ENCODE measurements at places on chromosomes 2 and 18.

- DNase-seq, result no peak
Measured at GRCh38 chr2:127426501-127427354, 8.5 kb downstream of the PROC start.

GRCh38 chr2:225108805-225109204 lies 66.5 kb upstream of the DOCK10 start:
- no peak for DNase-seq

GRCh38 chr2:144541396-144541795 lies 21.5 kb upstream of the ZEB2 start:
- DNase-seq, result no peak

DNA sequence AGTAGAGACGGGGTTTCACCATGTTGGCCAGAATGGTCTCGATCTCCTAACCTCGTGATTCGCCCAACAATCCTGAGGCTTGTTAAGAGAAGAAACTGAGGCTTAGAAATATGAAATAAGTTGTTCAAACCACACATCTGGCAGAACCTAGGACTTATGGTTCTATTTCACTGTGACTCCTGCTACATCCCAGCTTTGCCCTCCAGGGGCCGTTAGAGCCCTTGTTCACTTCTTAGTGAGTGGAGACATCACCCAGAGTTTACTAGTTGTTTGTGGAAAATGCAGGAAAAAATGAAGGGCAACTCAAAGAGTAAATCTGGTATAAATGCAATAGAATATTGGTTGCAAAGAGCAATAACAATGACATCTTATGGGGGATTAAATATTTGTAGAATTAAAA lies 43.9 kb downstream of the MARCHF4 start:
- no peak for DNase-seq

DNA sequence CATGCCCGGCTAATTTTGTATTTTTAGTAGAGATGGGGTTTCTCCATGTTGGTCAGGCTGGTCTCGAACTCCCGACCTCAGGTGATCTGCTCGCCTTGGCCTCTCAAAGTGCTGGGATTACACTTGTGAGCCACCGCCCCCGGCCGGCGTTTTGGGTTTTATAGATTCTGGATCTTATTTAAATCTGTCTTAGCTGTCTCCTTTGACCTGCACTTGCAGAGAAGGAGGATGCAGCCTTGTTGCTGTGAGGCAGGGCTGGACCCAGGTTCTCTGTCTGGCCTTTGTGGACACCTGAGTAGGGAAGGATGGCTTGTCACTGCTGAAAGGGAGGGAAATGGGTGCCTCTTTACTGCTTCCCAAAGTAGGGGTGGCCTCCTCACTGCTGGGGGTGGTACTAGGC lies 83.0 kb upstream of the HS6ST1 start:
- DNase-seq, result no peak

GRCh38 chr2:191217580-191217979 lies 27.6 kb upstream of the MYO1B start:
- no peak for DNase-seq

DNA sequence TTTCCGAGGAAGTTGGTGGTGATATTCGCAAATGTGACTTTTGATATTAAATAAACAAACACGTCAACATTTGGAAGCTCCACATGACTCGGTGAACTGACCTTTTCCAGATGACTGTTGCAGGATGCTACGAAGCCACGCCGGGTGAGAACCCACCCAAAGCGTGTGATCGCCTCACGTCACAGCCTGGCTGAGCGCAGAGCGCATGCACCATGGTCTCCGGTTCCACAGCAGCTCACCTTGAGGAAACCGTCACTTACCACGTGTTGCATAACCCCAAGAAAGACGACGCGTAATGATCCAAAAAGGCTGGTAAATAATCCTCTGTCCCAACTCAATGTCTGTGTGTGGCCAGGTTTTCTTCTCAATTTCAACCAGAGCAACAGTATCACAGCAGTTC lies 64.5 kb upstream of the CTDP1 start:
- no peak for DNase-seq

GRCh38 chr2:110883406-110883805 lies 151.0 kb downstream of the ACOXL start:
- DNase-seq, result no peak

- peak; percentile 88 for DNase-seq
Measured at GRCh38 chr2:239820836-239821693, 204.1 kb downstream of the NDUFA10 start.

DNA sequence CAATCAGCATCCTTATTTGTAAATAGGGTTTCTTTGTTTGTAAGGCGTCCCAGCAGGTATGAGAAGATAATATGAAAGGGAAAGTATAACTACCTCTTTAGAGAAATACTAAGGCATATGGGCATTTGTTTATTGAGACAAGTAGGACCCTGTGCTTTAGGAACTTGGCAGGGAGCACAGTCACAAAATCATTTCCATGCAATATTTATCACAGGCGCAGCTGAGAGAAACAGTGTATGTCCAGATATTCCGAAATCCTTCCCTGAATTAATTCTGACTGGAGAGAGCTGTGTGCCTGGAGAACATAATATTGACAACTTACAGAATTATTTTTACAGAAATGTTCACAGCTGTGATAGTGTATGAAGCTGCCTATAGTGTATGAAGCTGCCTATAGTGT lies 416.7 kb downstream of the THSD7B start:
- DNase-seq, result no peak

DNA sequence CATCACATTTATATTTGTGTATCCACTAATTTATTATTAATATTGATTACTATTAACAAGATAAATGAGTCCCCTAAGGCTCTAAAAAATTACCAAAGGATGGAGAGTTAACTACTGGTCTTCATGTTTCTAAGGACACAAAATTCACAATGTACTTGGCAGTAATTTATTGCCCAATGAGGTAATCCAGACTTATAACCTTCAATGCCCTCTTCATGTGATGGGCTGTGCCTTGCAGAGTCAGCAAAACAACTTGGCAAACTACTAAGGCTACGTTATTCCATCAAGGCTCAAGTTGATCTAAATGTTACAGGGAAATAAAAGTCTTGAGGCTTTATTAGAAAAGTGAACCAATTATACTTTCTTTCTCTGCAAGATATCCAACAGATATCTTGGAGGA lies 804.9 kb upstream of the NXPH2 start:
- no peak for DNase-seq

Data from vagina (tissue), 2 donors.